M059J (cell line): ENCODE measurements at places on chromosomes 5 and 9.

GRCh38 chr5:5741418-5741817, 318.9 kb downstream of the ICE1 start:
- DNase-seq = no peak

DNA sequence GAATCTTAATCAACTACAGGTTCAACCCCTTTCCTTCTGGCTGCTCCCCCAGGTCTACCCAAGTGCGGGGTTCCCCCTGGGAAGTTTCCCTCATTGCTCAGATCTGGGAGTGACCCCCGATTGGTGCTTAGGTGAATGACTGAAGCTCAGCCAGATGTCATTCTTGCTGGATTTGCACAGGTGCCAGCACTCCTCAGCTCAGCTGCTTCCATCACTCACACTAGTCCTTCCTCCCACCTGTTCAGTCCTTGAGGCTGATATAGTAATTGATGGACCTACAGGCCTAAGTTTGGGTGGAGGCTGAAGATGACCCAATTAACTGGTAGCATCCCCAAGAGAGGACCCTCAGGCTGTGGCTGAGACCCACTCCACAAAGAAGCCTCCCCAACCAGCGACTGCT, 32.9 kb downstream of the PRLR start:
- no peak for DNase-seq

GRCh38 chr9:137237759-137238726, 3.0 kb upstream of the TUBB4B start:
- DNase-seq = peak; percentile 45

GRCh38 chr9:33051144-33051543, 25.3 kb downstream of the SMU1 start:
- DNase-seq = no peak

DNA sequence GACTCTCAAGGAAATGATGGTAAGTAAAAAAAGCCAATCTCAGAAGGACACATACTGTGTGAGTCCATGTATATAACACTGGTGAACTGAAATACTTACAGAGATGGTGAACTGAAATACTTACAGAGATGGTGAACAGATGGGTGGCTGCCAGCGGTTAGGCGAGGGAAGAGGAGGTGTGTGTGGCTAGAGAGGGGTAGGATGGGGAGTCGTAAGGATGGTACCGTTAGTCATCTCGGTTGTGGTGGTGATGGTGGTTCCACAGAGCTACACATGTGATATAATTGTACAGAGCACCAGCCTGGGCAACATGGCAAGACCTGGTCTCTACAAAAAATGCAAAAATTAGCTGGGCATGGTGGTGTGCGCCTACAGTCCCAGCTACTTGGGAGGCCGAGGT, 113.6 kb upstream of the RAPGEF1 start:
- no peak for DNase-seq

GRCh38 chr9:97923529-97924108, 1.3 kb upstream of the TRMO start:
- peak; percentile 82 for DNase-seq

- peak; percentile 36 for DNase-seq
Observed at GRCh38 chr9:127786773-127787104, 905 bp downstream of the CDK9 start.

DNA sequence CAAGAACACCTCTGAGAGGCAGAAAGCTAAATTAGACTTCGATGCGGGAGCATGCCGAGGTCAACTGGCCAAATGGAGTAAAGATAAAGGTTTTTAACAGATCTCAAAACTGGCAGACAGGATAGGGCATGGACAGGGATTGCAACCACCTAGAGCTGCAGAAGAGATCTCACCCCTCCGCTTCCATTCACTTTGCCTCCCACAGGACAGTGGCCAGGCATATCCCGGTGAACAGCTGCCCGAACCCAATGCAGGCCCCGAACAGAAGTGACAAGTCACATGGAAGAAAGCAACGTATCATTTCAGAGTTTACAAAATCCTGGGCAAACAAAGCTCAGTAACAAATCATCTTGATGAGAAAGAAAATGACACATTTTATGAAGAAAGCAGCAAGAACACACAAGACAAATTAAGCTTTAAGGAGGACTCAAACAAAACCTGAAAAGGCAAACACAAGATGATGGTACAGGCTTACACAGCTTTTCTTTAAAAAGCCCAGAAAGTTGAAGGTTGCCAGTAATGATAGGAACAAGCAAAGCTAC, 18.4 kb downstream of the RNF130 start:
- no peak for DNase-seq

GRCh38 chr9:71118324-71118723, 3.1 kb downstream of the TRPM3 start:
- DNase-seq = no peak

DNA sequence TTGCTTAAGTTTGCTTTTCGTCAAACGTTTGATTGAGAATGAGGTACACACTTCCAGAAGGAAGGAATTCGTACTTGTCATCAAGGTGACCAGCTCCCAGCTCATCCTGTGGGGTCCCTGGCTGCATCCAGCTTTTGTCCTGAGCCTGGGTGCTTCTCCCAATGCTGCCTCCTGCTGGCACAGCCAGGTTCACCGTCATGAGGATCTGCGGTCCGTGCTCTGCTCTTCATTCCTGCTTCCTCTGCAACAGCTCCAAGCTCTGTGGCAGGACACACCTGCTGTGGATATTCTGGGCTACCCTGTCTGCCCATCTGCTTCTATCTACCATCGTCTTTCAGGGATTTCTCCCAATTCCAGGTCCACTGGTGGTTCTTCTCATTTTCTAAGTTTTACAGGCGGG, 13.3 kb upstream of the UBE2QL1 start:
- DNase-seq = no peak

GRCh38 chr9:18154661-18155060, 319.3 kb upstream of the ADAMTSL1 start:
- DNase-seq = no peak

GRCh38 chr9:81538890-81539289, 150.5 kb downstream of the TLE1 start:
- no peak for DNase-seq

GRCh38 chr5:76451031-76451701, 48.1 kb downstream of the IQGAP2 start:
- DNase-seq = no peak

DNA sequence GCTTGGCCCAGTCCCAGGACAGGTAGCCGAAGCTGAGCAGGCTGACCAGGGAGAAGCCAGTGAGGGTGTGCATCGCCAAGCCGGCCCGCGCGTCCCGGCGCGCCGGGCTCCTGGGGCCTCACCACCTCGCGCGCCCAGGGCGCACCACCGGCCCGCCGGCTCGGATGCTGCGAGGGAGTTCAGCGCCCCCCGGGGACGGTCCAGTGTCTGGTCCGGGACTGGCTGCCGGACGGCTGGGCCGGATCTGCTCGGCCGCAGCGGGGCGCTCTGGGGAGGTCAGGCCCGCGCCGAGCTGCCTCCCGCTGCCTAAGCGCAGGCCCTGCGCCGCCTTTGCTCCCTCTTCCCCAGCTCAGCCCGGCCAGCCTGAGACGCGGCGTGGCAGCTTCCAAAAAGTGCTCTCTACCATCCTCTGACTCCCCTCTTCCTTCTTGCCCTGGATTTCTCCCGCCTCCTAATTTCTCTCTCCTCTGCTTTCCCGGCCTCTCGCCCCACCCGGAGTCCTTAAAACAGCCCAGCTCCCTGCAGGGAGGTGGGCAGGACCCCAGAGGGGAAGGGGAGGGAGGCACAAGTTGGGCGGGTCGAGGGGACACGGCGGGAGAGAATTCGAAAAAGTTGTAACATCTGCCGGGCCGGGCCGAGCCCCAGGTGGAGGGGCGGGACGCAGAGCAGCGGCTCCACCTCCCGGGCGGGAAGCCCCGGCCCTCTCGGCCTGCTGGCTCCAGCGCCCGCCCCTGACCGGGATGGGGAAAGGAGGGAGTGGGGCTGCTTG, at the start of gene ARSI:
Gene ARSI, minus strand, starts transcription at position 605 of the 769 bp plus-strand sequence. Its CDS starts 532 bp downstream, at position 73.
- peak; percentile 73 for DNase-seq

GRCh38 chr5:36217988-36218387, 23.7 kb downstream of the NADK2 start:
- no peak for DNase-seq
